ENCODE measurements at places on chromosomes 7 and 10.

DNA sequence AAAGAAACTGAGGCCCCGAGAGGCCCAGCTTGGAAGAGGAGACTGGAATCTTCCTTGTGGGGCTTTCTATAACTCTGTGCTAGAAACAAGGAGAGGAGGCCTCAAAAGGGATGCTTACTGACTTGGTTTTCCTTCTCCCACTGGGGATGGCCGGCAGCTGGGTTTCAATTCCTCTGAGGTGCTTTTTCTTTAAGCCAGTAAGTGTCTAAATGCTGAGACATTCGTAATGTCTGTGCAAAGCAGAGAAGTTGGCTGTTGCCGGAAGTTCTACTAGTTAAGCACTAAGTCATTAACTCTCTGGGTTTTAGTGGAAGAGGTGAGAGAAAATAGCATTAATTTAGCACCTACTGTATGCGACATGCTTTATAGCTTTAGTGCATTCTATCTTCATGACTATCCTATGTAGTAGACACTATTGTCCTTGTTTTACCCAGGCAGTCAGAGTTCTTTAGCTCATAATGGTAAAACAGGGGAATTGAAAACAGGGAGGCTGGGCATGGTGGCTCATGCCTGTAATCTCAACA is 135.2 kb downstream of the RGS10 start:
- DNase-seq, result no peak

DNA sequence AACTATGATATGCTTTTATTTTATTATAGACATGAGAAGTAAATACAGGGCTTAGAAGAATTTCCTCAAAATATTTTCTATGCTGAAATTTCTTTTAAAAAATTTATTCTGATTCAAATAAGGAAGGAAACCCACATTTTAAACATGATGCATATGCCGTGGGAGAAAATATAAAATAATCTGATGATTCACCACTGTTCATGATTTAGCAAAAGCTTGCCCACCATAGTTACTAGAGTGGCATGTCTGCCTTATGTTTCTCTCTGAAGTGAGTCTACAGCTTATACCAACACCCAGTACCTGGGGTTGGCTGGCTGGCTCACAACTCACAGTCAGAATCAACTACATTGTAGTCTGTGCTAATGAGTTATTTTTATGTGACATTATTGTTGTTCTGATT is 102.0 kb downstream of the GNAI1 start:
- no peak for DNase-seq

DNA sequence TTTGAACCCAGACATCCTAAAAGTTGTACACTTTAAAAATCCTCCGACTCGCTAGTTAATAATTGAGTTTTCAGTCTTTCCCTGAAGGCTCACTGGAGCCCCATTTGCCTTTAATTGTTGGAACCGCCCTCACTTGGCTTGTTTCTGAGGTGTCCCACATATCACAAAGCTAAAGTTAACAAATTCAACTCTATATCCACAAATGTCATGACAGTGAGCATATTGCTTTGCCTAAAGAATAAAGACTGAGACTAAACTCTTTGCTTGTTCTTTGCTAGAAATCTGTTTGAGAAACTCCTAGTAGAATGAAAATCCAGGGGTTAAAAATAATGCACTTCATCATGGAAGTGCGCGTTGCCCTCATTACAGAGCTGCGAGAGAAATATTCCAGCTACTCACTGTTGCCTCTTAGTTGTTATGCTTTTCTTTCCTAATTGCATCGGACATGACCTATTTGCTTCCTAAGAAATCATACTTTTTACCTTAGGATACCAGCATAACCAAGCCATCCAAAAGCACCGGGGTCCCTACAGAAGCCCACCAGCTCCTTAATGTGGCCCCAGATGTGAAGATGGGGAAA is 752 bp downstream of the THSD7A start:
- DNase-seq, result no peak

DNA sequence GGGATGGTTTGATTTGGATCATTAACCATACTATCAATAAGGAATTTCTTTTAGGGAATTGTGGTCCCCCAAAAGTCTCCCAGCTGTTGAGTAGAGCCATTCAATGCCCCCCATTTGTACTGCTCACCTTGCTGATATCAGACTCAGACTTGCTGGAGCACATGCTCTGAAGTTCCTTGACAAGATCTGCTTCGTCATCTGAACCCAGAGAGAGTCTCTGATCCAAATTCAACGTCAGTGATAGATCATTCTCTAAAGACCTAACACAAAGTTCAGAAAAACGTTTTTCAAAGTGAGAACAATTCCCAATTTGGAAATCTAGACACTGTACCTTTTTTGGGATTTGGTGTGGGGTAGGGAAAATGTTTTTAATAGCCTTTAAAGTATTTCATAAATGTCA is 153.9 kb downstream of the CTTNBP2 start:
- no peak for DNase-seq

DNA sequence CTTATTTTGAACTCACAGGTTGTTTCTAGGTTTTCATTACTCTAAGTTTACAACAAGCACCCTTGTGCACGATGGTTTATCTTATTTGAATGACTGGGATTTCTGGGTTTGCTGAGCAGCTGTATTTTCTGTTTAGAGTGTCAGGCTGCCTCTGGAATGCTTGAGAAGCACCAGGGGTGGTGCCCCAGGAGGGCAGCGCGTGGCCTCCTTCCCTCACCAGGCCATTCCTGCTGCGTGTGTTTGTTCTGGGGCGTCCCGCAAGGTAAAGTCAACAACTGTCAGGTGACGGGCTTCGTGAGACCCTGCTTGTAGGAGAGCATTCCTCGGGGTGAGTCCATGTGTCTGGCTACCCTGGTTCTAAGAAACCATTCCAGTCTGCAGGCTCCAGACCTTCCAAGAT is 54.9 kb downstream of the FAM171A1 start:
- peak; percentile 3 for DNase-seq

DNA sequence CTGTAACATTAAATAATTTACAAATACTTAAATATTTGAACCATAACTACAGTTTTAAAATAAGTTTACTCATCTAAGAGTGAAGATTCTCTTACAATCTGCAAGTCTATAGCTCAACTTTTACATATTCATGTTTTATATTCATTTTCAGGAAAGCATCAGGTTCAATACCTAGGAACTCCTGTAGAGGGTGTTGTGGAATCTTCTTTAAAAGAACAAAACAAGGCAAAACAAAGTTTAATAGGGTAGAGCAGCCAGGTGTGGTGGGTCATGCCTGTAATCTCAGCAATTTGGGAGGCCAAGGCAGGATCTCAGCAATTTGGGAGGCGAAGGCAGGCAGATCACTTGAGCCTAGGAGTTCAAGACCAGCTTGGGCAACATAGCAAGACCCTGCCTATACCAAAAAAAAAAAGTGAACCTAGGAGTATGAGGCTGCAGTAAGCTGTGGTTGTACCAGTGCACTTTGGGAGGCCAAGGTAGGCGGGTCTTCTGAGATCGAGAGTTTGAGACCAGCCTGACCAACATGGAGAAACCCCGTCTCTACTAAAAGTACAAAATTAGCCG is 45.1 kb downstream of the ST8SIA6 start:
- DNase-seq, result no peak

- DNase-seq, result no peak
Observed at GRCh38 chr7:130127821-130128317, 57.5 kb downstream of the KLHDC10 start.

DNA sequence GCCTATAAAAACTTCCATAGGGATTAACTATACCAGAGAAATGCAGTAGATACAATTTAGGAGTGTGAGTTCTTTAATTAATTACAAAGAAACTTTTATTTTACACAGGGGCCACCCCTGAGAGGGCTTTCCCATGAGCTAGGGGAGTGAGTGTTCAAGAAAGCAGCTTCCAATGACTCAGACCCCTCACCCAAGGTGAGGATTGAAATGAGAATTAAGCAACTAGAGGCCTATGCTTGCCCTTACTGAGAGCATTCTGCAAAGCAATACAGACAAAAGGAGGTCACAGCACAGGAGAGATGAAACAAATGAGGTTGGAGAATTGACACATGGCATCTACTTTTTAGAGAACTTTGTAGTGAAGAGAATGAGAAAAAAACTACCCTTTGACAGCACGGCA is 301.8 kb downstream of the WDR11 start:
- DNase-seq, result no peak

- no peak for DNase-seq
Observed at GRCh38 chr10:131233611-131234258, 77.8 kb downstream of the TCERG1L start.

DNA sequence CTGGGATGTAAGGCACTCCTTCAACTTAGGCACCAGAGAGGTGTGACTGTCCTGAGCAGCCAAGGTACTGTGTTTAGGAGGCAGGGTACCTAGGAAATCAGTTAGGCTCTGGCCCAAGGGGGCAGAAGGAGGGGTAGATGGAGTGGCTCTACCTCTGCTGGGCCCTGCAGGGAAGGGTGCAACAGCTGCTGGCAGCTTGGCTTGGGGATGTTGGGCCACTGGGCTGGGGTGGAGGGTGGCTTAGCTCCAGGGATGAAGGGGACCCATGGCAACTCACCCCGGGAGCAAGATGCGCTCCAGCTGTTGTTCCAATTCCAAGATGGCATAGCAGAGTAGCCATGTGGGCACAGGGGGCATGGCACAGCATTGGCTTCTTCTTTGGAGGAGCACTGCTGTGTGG is 42.1 kb downstream of the NEURL1 start:
- no peak for DNase-seq

DNA sequence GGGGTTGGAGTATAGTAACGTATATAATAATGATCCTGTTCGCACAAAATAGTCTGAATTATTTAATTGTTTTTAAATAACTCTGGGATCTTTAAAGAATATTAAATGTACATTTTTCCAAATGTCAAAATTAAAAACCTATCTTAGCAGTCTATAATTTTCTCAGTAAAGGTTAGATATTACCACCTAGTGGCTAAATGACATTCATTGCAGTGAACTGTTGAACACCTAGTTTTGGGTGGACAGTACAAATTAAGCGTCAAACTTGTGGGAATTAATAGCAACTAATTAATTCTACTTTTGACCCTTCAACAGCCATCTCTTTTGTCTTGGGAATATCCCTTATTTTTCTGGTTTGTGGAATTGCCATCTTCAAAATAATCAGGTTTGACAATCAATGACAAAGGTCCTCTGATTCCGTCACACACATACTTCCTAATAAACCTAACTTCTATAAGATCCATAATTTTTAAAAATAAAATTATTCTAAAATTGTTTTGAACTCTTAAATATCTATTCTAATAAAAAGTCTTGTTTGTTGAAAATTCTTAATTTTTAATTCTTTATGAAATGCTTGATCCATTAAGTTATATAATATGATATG is 165.7 kb downstream of the SEMA3D start:
- DNase-seq, result peak; percentile 7

GRCh38 chr10:44049301-44050015 is 335.4 kb downstream of the CXCL12 start:
- no peak for DNase-seq

GRCh38 chr7:100394077-100394476 is 20.8 kb downstream of the PILRA start:
- DNase-seq, result no peak

- DNase-seq, result no peak
Observed at GRCh38 chr7:72925546-72926120, 738 bp downstream of the POM121 start.

GRCh38 chr10:67780759-67781538 is 57.0 kb downstream of the DNAJC12 start:
- no peak for DNase-seq

DNA sequence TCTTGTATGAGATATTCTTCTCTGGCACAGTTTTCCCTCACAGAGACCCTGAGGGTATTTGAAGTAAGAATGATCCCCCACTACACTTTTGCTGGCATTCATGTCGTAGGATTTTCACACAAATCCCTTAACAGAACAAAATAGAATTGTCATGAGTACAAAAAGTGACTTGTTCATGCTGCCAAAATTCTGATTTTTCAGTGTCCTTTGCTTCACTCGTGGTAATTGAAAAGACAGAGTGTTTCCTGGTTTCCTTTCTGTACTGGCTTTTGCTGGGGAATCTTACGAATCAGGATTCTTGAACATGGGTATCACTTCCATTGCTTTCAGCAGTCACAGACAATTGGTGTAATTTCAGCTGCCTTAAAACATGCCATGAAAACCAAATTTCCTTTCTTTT is 756.3 kb downstream of the REEP3 start:
- DNase-seq, result no peak

- no peak for DNase-seq
Observed at GRCh38 chr7:136173874-136174273, 196.7 kb upstream of the MTPN start.

- no peak for DNase-seq
Observed at GRCh38 chr7:90225181-90225580, 13.6 kb downstream of the STEAP2 start.

GRCh38 chr10:109187677-109188076 is 735.6 kb downstream of the XPNPEP1 start:
- DNase-seq, result no peak

DNA sequence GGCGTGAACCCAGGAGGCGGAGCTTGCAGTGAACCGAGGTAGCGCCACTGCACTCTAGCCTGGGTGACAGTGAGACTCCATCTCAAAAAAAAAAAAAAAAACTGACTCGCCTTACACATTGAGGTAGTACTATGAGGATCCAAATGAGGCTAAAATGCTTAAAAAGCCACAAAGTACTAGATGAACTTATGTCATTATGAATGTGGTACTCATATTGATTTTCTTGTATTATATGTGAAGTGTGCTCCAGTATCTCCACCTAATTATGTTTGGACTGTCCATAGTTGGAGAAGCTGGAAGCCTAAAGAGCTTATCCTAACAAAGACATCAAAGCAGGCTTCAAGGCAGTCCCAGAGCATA is 9.1 kb downstream of the CCNY start:
- no peak for DNase-seq

DNA sequence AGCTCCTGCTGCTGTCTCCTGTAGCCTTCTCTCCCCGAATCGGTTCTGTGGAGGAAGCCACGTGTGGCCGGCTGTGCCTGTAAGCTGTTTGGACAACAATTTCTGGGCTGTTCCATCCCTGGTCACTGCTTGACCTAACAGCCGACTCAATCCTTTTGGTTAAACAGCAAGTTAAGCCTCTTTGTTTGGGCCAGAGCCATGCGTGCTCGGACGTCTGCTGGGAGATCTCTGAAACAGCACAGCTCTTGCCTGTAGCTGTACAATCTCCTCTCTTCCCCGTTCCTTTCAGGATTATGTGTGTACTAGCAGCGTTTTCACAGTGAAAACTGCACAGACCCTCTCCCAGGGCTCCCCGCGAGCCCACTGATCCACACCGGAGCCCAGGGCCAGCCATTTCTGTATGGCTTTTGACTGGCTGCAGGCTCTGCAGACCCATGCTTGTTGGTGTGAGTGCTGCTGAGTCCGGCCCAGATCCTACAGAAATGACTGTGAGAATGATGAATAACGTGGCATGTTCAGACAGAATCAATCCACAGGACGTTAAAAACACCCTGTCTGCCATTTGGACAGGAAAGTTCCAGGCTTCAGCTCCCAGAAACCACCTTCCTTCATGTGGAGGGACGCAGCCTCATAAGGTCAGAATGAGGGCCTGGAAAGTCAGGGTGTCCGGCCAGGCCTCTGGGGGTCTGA is 428.6 kb upstream of the ADARB2 start:
- no peak for DNase-seq

- no peak for DNase-seq
Observed at GRCh38 chr7:139075871-139076686, 33.4 kb downstream of the ZC3HAV1 start.

DNA sequence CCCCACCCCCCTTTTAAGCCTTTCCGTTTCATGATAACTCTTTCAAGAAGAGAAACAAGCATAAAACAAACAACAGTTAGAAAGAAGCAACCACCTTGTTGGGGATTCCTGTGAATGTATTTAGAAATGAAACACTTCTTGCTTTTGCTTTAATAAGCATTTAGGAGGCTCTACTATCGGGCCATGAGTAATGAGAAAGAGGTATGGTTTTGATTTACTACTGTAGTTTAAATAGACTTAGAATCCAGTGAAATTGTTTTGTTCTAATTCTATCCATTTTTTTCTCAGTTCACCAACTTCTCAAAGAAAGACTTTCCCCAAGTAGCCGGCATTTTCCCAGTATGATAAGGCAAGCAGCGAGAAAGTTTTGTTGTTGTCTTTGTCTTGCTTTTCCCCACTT is 168.7 kb upstream of the HABP2 start:
- DNase-seq, result no peak

All from NCI-H510A treated with DMSO at 0.1 percent for 48 hours (cell line).